Dorsolateral prefrontal cortex (tissue), 122 donors: ENCODE measurements at places on chromosomes 13 and 19. TPM values are rescaled to one million over a fixed set of nuclear protein-coding genes. Genes with fewer than 3 reads are reported as not detected.

TPTE2 gene
- total RNA-seq: 0.29 TPM

CCNE1 gene
- 7.1 TPM for total RNA-seq

MED4 gene
- total RNA-seq: 48.8 TPM

PSPN gene
- 2.5 TPM for total RNA-seq

PODNL1 gene
- total RNA-seq: 1.2 TPM

FGF22 gene
- 7.5 TPM for total RNA-seq

DCT gene
- total RNA-seq: 3.6 TPM

ZNF681 gene
- total RNA-seq: 4.3 TPM

ZNF560 gene
- not detected for total RNA-seq
